ENCODE measurements at places on chromosomes 6 and 20.
A peak's percentile ranks its signal among the peaks of the same experiment; 100 is the strongest.

DNA sequence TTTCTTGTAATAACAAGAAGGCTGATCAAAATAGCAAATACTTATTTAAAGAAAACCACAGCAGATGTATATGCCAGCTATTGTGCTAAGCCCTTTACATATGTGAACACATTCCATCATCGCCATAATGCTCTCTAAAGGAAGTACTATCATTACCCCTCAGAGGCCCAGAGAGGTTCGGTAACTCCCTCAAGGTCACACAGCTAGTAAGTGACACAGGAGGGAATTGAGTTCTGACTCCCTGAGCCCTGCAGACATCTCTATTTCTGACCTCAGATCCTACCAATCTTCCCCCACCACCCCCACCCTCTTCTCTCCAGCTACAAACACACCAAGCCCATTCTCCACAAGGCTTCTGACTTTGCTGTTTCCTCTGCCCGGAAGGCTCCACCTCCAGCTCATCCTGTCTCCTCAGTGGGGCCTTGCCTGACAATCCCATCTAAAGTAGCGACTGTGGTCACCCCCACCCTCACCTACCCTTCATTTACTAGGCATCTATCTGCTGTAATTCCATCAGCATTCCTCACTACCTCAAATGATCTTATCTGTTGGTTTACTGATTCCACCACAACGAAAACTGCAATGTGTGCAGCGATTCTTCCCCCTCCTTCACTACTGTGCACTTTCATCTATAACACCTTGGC, 234.5 kb downstream of the LRFN2 start:
- no peak for DNase-seq

DNA sequence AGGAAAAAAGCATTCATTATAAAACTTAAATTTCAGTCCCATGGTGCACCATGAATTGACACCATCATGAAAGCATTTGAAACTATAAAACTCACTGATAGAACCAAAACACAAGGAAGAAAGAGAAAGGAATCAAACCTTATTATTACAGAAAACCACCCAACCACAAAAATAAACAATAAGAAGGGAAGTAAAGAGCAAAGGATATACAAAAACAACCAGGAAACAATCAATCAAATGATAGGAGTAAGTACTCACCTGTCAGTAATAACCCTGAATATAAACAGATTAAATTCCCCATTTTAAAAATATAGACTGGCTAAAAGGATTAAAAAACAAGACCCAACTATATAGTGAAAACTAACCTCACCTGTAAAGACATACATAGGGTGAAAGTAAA, 5.8 kb downstream of the SLPI start:
- DNase-seq: no peak

- DNase-seq: no peak
Observed at GRCh38 chr20:52619101-52619500, 353.1 kb upstream of the TSHZ2 start.

GRCh38 chr6:124747349-124747748, 214.9 kb upstream of the RNF217 start:
- DNase-seq: no peak

- DNase-seq: no peak
Observed at GRCh38 chr20:17406051-17406590, 125.1 kb downstream of the BFSP1 start.

DNA sequence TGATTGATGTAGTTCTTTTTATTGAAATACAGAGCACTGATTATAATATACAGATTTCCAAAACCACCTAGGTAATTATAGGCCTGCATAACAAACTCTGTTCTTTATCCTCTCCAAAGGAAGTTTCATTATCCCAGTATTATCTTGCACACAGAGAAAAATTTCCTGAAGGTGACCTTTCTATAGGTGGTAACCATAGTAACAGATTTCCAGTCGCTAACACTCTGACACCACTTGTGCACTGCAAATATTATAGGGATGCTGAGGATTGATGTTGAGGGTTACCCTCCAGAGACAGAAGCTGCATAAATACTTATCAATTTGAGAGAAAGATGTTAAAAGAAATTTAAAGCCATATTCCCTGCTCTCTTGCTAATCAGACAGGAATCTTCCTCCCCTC, 274.5 kb upstream of the NRSN1 start:
- DNase-seq: no peak

- DNase-seq: no peak
Observed at GRCh38 chr6:136862662-136863061, 40.3 kb downstream of the PEX7 start.

DNA sequence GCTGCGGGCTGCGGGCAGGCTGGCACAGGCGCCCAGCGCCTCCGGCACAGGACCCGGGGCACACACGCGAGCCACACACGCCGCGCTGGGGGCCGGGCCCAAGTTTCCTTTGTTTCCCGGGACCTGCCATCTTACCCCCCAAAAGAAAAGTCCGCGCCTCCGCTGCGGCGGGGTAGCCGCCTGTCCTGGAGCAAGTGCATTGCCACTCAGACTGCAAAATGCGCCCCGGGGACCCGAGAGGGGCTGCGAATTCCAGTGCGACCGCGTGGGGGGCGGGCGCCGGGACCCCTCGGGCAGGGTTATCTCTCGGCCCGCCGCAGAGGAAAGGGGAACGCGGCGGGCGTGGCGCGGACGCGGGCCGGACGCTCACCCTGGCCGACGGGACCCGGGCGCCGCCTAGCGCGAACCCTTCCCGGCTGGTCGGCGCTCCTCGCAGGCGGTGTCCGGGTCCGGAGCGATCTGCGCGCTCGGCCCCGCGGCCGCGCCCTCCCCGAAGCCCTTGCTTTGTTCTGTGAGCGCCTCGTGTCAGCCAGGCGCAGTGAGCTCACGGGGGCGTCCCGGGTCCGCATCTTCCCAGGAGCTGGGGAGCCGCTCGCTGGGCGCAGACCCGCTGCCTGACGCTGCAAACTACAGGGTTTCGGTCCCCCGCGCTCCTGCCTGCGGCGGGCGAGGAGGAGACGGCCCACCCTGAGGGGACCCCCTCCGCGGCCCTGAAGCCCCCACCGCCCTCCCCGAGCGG, 639 bp upstream of the CD24 start:
- peak; percentile 2 for DNase-seq

GRCh38 chr6:121951918-121952379, 447.5 kb upstream of the HSF2 start:
- no peak for DNase-seq

GRCh38 chr6:4678506-4679300, 97.5 kb upstream of the CDYL start:
- DNase-seq: no peak

DNA sequence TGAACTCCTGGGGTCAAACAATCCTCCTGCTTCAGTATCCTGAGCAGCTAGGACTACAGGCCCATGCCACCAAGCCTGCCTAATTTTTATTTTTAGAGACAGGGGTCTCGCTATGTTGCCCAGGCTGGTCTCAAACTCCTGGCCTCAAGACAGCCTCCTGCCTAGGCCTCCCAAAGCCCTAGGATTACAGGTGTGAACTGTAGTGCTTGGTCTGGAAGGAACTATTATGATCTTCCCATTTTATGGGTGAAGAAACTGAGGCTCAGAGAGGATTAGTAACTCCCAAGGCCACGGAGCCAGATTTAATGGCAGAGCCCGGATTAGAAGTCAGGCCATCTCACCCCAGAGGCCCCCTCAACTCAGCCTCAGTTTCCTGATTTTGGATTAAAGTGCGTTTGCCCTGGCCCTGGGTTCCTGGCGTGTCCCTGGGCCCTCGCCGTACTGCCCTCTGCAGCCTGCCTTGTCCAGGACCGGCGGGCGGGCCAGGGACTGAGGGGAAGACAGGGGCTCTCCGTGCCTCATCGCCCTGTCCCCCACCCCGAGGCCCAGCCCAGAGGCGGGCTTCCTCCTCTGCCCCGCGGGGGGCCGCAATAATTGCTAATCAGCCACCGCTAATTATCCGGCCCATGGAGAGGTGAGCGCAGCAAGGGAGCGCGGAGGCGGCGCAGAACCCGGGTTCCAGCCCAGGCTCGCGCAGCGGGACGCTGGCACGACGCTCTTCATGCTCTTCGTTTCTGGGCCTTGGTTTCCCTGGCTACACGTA, 34.9 kb downstream of the CD40 start:
- no peak for DNase-seq

DNA sequence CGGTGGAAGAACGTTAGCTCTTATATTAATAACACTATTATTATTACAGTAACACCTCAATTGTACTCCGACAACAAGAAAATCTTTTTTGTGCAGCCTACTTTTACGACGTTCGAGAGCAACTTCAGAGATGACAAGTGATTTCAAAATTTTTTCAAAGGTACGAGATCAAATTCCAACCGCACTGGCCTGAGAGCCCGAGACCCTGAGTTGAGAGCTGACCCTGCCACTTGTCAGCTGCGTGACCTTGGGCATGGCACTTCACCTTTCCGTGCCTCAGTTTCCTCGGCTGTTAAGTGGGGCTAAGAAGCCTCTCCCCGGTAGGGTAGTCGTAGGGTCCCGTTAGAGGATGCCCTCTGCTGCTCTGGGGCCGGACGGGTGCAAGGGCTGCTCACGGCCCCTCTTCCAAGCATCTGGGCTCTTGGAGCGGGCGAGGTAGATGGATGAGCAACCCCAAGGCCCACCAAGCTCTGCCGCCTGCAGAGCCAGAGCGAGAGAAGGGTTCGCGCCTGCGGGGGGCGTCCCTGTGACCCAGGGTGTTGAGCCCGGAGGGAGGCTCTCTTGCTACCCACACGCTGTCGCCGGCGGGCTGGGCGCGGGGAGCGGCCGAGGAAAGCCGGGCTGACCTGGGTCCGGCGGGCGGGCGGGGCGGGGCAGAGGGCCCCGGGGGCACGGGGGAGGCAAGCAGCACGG, 510 bp downstream of the NDRG3 start:
- DNase-seq: no peak

GRCh38 chr6:72649032-72649984, 27.4 kb downstream of the KCNQ5 start:
- DNase-seq: peak; percentile 19

DNA sequence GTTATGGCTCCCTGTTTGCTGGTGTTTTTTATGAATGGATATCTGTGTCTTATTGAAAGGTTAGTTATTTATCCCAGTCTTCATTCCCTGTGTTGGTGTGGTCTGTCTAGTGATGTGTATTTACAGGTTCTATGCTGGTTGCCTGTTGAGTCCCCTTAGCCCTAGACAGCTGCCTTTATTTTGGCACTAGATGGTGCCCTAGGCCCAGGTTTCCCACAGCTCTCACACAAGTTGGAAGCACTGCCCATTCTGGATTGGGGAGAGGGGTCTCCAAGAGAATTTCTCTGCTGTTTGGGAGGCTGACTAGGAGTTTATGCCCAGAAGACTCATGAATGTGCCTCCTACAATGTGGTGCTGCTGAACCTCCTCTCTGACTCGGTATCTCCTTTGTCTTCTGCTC, 12.4 kb downstream of the GRM1 start:
- DNase-seq: peak; percentile 2

GRCh38 chr6:158646023-158646910, 1.7 kb upstream of the DYNLT1 start:
- DNase-seq: no peak

DNA sequence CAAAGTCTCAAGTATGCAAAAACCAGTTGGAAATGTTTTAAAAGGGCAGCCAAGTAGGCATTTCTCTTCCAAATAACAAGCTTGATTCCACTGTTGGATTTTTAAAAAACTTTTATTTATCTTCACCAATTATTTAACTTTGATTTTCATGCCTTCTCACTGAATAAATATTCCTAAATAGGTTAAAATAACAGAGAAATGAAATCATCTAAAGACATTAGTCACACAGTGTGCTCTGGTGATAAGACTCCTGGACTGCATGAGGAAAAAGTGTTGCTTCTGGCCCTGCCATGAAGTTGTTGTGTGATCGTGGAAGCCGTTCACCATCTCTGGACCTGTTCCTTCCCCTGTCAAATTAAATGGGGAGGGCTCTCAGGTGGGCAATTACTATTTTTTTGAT, 33.8 kb upstream of the IGF2R start:
- no peak for DNase-seq

DNA sequence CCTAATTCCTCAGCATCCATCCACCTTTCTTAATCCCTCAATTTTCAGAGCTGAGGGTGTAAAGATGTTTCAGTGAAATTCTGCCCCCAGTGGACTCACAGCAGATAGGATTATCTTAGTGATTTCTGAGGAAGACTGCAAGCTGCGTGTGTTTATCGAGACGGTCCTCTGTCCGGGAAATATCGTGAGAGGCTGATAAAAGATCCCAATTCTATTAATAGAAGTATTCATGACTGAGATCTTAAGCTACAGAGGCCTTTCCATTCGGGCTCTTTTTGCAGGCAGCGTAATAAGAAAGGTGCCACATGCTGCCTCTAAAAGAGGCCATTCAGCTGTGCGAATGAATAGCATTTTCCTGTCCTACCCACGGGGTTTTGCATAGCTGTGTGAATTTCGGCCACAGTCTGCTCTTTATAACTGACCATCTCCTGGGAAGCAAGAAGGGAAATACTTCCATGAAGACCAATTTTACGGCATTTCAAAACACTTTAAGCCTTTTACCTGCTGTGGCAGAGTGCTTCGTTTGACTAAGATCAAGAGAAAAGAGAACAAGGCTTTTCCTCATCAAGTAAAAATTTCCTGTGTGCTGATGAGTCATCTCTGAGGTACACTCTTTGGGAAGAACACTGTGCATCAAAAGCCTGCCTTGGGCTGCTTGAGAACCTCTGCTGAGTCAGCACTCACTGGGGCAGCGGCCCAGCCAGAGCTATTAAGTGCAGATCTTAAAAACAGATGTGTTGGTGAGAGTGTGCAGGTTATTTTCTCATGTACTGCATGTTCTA, 208.8 kb downstream of the ARHGAP18 start:
- DNase-seq: no peak

DNA sequence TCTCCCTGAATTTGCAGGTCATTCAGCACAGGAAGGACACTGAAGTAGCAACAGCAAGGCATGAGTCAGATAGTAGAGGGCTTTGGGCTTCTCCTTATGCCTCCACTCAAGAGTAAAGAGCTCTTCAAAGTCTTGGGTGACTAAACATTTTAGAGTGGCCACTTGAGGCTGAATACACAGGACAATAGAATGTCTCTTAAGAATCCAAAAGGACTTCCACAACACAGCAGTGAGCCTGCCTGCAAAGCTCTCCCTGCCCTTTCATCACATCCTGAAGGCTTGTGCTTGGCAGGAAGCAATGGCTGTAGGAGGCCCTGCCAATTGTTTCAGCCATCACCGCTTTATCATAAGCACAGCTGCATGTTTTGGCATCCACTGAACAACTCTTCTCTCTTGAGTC, 36.8 kb downstream of the FOXQ1 start:
- DNase-seq: no peak

DNA sequence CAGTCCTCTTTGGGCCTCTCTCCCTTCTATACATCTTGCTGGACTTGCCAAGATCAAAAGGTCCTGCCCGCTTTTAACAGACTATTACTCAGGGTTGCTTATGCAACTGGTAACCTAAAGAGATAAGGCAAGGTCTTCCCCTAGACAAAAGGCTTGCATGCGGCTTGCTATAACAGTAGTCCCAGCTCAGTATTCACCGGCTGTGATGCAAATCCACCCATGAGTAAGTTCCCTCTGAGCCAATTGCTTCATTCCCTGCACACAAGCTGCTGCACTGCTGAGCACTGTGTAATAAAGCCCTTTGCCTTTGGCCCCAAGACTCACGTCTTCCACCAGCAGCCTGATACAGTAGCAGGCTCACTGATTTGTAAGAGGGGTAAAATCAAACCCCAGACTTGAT, 363.8 kb downstream of the PRKN start:
- DNase-seq: no peak
